ENCODE measurements at places on chromosomes 1 and 21.

DNA sequence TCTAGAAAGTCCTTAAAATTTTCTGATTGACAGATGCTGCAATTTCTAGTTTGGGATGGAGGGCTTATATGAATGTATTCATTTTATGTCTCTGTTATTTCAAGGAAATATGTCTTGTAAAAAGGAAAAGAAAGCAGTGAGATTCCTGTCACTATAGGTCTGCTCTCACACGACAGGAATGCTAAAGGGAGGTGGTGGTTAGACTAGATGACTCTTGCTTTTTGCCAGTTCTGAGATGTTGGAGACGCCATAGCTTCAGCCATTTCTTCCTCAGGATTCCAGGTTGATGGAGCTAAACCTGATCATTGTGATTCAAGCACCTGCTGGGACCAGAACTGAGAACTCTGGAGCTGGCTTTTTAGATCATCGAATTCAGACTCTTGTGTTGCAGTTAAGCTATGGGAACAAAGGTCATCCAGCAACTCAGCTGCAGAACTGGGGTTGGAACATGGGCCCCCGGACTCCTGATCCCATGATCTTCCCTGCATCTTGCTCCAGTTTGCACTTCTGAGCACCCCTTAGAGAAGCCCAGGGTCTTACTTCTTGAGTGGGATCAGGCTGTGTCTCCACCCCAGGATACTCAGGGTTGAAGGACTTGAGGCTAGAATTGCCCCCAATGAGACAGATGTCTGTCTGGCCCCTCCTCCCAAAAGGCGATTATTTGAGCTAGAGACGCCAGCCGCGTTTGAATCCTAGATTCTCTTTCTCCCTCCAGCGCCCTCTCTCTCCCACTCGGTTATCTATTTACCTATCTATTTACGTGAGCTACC lies 46.7 kb upstream of the FOXO6 start:
- no peak for DNase-seq

DNA sequence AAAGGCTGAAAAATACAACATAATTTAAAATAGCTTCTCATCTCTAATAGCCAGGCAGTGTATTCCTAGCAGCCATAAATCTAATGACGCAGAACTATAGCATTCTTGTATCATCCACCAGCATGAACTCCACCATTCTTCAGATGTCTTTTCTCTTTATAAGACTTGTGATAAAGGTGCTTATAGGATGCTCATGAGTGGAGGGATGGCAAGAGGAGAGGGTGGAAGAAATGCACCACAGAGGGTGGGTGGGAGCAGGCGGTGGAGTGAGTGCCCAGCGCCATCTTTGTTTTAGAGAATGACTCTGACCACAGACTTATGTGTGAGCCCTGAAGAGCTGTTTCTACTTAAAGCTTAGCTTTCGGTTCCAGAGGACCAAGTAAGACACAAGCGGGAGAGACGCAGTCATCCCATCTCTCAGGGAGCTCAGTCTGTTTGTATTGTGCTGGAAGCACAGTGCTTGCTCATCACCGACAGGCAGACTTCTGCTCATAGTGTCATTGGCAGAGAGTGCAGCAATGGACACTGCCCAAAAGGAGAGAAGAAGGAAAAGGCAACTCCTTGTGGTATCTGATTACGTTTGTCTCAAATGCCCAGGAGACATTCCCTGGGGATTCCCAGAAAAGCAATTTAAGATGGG lies 65.6 kb downstream of the KCNJ15 start:
- DNase-seq, result no peak

DNA sequence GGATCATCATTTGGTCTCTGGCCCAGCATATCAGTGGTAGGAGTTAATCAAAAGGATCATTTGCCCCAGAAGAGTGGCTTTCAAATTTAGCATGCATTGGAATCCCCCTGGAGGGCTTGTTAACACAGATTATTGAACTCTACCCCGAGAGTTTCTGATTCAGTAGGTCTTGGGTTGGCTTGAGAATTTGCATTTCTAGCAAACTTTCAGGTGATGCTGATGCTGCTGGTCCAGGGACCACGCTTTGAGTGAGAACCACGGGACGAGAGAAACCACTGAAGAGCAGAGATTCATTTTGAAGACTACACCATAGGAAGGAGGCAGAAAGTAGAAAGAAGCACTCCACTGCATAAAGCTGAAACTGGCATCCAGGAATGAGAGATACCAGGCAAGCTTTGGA lies 81.3 kb upstream of the DUSP10 start:
- no peak for DNase-seq

- DNase-seq, result no peak
These were observed 163.7 kb downstream of the ROR1 start for GRCh38 chr1:63937461-63938022.

DNA sequence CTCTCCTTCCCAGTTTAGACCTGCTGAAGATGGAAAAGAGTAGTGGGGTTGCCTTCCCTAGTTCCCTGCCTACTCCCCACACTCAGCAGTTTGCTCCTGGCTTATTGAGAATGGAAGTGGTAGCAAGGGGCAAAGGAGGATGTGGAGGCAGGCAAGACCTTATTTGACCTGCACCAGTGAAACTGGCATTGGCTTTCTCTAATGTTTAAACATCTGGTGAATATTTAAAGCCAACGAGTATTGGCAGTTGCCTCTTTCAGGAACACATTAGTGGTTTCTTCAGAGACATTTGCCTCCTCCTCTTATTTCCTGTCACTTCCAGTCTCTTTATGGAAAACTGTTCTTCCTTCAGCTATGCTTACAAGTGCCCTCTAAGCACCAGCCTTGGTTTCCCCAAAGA lies 62.4 kb upstream of the VAV3 start:
- DNase-seq, result no peak

DNA sequence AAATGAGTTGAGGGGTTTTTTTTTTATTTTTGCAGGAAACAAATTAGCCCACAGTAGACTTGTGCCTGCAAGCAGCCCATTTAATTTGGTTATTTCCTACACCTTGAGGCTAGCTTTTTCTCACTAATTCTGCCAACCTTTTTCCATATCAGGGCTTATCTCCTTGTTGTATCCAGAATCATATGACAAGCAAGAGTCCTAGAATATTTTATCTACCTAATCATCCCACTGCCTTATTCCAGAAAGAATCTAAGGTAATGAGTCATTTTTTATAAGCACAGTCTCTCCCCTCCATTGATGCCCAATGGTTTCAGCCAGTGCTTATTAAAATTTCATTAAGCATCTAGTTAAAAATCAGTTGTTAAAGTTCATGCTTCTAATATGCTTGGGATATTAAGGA lies 324.1 kb downstream of the BARHL2 start:
- no peak for DNase-seq

DNA sequence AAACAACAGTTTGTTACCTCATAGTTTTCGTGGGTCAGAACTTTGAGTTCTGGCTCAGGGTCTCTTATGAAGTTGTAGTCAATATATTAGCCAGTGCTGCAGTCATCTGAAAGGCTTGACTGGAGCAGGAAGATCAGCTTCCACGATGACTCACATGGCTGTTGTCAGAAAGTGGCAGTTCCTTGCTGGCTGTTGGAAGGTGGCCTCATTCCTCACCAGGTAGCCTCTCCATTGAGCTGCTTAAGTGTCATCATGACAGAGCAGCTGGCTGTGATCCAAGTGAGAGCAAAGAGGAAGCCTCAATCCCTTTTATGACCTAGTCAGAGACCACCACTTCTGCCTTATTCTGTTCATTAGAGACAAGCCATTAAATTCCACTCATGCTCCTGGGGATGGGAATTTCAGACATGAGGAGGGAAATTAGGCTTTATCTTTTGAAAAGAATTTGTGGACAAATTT lies 5.6 kb downstream of the OSBPL9 start:
- DNase-seq, result peak; percentile 31

DNA sequence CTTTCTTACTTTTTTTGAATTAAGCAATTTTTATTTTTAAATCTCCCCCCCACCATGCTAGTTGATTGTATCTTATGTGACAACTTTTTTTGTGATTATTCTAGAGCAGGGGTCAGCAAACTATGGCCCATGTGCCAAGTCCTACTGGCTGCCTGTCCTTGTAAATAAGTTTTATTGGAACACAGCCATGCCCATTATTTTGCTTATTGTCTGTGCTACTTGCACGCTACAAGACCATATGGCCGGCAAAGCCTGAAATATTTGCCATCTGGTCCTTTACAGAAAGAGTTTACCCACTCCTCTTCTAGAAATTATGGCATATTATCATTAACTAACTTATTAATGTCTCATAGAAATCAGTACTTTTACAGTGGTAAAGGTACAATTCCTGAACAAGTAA lies 51.7 kb downstream of the AK5 start:
- DNase-seq, result no peak

- peak; percentile 59 for DNase-seq
These were observed 909 bp upstream of the PAXBP1 start for GRCh38 chr21:32772281-32773047.

- DNase-seq, result peak; percentile 21
These were observed 1.6 kb upstream of the AJAP1 start for GRCh38 chr1:4652631-4653327.

GRCh38 chr21:25772686-25773085 lies 37.9 kb downstream of the GABPA start:
- peak; percentile 75 for DNase-seq

DNA sequence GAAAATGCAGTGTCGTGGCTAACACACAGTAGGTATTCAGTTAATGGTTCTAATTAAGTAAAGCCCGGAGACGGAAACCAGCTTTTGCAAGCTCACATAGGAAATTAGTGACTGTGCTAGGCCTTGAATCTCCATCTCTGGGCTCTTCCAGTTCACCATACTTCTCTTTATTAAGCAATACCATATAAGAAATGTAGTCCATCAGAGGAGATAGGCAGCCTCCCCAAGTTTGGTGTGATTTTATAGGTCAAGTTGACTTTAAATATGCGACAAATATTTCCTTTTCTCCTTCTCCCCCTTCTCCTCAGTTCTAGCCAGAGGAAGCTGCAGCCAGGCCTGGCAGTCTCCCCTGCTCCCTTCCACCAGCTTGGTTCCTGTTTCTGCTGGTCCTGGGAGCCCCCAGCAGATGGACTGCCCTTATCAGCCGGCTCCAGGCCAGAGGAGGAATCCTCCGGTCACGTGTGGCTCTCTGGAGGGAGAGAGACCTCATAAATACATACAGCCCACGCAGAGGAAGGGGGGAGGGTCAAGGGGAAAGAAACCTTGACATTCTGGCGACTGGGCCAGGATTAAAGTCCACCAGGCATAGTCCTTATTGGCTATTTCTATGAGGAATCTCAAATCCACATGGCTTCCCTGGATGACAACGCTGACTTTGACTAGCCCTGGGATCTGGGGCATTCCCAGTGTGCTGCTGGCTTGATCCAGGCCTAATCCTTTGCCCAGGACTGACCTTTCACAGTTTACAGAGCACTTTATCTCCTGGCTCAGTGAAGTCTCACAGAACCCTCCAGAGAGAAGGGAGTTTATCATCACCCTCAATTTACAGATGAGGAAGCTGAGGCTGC lies 115.1 kb upstream of the JUN start:
- peak; percentile 65 for DNase-seq
